ENCODE measurements at places on chromosomes 5 and 9. TPM values are rescaled to one million over a fixed set of nuclear protein-coding genes. Genes with fewer than 3 reads are reported as not detected.

DNA sequence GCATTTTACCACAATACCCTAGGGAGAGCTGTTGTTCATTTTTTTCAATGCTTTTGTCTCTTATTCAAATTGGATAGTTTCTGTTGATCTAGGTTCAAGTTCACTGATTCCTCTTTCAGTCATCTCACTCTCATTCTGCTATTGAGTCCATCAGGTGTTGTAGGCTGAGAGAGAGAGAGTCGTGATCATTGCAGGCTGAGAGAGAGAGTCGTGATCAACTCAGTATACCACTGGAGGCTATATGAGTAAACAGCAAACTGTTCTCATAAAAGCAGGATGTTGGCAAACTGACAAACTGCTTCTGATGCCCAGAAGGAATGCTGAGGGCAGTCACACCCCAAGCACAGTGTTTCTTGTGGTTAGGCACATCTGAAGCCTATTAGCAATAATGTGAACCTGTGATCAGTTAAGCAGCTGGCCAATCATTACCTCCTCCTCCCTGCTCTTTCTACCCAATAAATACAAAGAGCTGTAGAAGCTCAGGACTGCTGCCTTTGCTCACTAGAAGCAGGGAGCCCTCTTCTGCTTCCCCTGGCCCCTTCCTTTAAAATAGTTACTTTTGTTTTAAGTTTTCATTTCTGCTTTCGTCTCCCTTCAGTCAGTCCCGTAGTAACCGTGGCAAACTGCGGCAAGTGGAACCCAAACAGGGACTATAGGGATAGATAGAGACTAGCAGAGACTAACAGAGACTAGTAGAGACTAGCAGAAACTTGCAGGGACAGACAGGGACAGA is 476.1 kb upstream of the ACO1 start:
- no peaks in the 10 kb centered on the region for H3K36me3 ChIP-seq
- H3K27me3 ChIP-seq, result no peaks in the 10 kb centered on the region
- no peaks in the 10 kb centered on the region for H3K4me1 ChIP-seq
- DNase-seq, result no peak
- H3K4me3 ChIP-seq, result no peak overlapping the region
- H3K27ac ChIP-seq, result no peak overlapping the region

ADRB2 gene
- total RNA-seq, result 0.65 TPM

DNA sequence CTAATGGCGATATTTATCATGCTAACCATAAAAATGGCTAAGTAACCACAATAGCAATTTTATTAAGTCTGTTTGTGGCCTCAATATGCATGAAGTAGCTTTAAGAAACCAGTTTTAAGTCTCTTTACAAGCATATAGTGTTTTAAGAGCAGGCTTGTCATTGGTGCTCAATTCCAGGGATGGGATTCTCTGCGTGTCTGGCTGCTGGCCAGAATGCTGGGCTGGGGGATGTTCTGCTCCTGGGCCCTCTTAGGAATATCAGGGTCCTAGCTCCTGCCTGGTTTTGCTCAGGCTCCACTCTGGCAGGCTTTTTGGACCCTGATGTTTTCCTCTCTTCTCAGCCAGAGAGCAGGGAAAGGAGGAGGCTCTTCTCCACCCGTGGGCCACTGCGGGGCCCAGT is 127.2 kb downstream of the PDE8B start:
- no peaks in the 10 kb centered on the region for H3K27me3 ChIP-seq
- DNase-seq, result no peak
- no peak overlapping the region for H3K27ac ChIP-seq
- H3K36me3 ChIP-seq, result no peaks in the 10 kb centered on the region
- no peaks in the 10 kb centered on the region for H3K4me1 ChIP-seq

TMEM215 gene
- 0.67 TPM for total RNA-seq

GRCh38 chr9:125632321-125633115 is 74.5 kb downstream of the MAPKAP1 start:
- no peaks in the 10 kb centered on the region for H3K27me3 ChIP-seq
- peaks cover 11% of the 10 kb centered on the region for H3K4me1 ChIP-seq
- H3K4me3 ChIP-seq, result no peak overlapping the region
- no peak for DNase-seq
- no peak overlapping the region for H3K27ac ChIP-seq

DNA sequence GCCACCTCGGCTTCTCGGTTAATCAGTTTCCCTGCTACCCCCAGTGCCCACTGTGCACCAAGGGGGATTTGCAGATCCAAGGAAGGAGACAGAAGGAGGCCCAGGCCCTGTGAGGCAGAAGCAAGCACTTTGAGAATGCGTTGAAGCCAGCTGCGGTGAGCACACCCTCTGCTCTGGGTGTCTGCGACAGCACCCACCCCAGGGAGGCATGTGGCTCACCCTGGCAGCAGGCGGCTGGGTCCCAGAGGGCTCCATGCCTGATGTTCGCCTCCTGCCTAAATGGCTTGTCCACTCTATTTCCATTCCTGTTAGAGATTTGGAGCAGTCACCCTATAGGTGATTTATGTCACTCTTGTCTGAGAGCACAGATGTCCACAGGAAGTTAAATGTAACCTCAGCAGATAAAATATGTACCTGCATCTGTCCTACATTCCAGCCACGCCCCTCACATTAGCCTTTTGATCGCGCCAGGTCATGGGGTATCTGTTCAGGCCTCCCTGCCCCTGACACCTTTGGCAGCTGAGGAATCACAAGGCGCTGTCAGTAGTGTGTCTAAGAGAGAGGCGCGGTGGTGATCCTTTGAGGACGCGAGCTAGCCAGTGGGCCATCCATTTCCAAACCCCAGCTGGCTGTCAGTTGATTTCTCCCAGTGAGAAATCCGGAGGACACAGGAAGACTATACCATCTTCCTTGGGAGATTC is 28.1 kb downstream of the PTGES2 start:
- peaks cover 29% of the 10 kb centered on the region for H3K36me3 ChIP-seq
- H3K27me3 ChIP-seq, result no peaks in the 10 kb centered on the region
- H3K4me1 ChIP-seq, result peaks cover 22% of the 10 kb centered on the region
- peak overlapping the region; percentile 48 for H3K4me3 ChIP-seq
- peak overlapping the region; percentile 94 for H3K27ac ChIP-seq

GRCh38 chr9:134484479-134484878 is 157.1 kb upstream of the COL5A1 start:
- no peak overlapping the region for H3K27ac ChIP-seq
- no peaks in the 10 kb centered on the region for H3K27me3 ChIP-seq
- H3K36me3 ChIP-seq, result no peaks in the 10 kb centered on the region
- DNase-seq, result no peak
- no peaks in the 10 kb centered on the region for H3K4me1 ChIP-seq

HMMR gene
- 70.6 TPM for total RNA-seq

GRCh38 chr9:36063804-36064447 is 27.2 kb downstream of the RECK start:
- no peak overlapping the region for H3K4me3 ChIP-seq
- DNase-seq, result no peak
- peaks cover 18% of the 10 kb centered on the region for H3K36me3 ChIP-seq
- H3K27ac ChIP-seq, result no peak overlapping the region
